ENCODE measurements at places on chromosomes 2 and 18. TPM values are rescaled to one million over a fixed set of nuclear protein-coding genes. Genes with fewer than 3 reads are reported as not detected.
A peak's percentile ranks its signal among the peaks of the same experiment; 100 is the strongest.

- DNase-seq = no peak
Measured at GRCh38 chr18:45889419-45890064, 64.1 kb downstream of the SIGLEC15 start.

Gene EN1
- total RNA-seq = not detected

GRCh38 chr18:79396431-79397246 lies 909 bp downstream of the NFATC1 start:
- DNase-seq = peak; percentile 92

GRCh38 chr2:134982603-134983002 lies 64.0 kb downstream of the CCNT2 start:
- no peak for DNase-seq

GRCh38 chr2:31606509-31606908 lies 25.8 kb upstream of the SRD5A2 start:
- DNase-seq = no peak

Gene SLC4A3
- total RNA-seq = 3.4 TPM

DNA sequence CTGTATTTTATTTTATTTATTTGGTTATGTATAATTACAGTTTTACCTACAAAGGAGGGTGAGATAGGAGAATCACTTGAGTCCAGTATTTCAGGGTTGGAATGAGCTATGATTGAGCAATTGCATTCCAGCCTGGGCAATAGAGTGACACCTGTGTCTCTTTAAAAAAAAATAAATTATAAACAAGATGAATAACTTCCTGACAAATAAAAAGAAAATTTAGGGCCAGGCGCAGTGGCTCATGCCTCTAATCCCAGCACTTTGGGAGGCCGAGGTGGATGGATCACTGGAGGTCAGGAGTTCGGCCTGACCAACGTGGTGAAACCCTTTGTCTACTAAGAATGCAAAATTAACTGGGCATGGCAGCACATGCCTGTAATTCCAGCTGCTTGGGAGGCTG lies 17.3 kb downstream of the MTA3 start:
- DNase-seq = no peak
